Stimulated activated CD4-positive, alpha-beta T cell treated with anti-CD3 and anti-CD28 coated beads, Interleukin-4, amount 100 ng/mL, for 1 hour (primary cell): ENCODE measurements at places on chromosomes 16 and 17.

GRCh38 chr17:82915757-82916027, 75.9 kb upstream of the ZNF750 start:
- DNase-seq, result no peak

DNA sequence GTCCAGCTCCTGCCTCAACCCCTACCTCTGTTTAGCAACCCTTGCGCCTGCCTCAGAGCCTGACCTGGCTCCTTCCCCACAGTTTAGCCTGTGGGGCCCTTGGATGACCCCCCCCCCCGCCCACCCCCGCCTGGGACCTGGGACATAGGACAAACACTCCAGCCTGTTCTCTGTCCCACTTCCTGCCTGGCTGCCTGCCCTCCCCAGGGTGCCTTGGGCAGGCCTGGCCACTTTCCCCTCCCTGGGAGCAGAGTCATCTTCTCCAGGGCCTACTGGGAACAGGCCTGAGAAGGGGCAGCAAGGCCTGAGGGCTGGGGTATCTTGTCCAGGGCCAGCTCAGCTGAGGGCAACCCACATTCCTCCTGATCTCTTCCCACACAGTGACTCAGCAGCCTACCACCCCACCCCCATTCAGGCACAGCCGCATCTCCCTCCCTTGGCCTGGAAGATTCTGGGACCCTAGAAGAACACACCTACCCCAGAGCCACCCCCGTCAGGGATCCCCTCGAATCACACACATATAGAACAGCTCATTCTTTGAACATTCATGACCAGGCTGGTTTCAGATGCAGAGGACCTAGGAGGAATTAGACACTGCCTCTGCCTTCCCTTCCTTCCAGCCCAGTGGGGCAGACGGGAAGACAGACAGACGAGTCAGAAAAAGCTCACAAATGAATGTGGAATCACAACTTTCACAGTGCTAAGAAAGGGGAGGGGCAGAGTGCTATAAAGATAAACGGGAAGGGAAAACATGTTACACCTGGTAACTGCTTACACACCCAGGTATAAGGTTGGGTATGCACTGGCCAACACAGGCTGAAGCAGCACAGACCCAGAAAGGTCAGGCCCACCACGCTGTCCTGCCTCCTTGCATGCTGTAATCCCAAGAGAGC, 6.0 kb downstream of the FHOD1 start:
- no peak for DNase-seq

DNA sequence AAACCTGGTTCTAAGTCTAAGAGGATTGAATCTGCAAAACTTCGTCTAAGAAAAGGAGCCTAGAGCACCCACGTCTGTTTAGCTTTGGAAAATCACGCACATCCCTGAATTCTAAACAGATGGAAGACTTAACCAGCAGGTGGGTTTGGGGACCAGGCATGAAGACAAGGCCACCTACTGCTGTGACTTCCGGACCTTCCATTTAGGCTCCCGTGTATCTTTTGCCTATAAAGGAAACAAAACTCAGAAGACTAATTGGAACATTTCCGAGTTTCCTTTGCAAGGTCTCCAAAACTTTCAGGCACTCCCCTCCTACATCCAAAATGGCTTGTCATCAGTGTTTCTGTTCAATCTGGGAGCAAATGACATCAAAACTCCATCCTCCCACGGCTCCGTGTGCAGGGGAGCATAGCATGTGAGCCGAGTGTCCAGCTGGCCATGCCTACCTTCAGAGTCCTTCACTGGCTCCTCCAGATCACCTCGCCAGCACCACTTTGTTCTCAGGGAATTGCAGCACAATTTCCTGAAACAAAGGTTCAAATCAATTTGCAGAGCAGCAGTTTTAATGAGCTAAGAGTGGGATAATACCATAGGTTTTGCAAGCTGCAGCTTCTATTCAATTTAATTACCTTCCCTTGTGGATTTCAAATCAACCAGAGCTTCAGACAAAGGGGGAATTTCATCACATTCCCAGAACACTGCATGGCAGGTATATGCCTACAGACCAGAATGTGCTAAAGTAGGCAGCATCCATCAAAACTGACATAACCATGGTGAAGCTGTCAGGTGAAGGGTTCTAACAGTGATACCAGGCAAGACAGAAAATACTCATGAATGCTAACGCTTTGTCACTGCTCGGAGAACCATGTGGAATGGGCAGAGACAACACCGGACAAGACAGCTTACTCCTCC, 23.5 kb downstream of the CACNG1 start:
- DNase-seq, result no peak

DNA sequence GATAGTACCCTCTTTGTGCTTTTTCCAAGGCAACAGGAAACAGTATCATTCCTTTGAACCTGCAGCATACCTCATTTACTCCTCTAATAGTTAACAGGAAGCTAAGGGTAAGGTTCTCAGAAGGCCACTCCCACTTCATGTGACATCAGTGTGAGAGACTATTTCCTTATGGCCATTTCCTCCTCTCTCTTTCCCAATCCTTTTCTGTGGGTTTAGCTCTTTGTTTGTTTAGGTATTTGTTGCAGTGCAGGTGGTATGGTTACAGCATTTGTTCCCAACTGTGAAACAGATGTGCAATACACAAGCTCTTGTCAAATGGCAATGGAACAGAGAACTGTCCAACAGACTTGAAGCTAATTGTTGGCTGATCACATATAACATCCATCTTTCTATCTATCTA, 14.7 kb downstream of the TMC5 start:
- no peak for DNase-seq

- no peak for DNase-seq
Observed at GRCh38 chr17:20289984-20290383, 177.4 kb downstream of the LGALS9B start.

GRCh38 chr16:50210266-50211038, 55.9 kb upstream of the ADCY7 start:
- DNase-seq, result peak; percentile 62

GRCh38 chr16:72797621-72798020, 250.3 kb downstream of the ZFHX3 start:
- DNase-seq, result no peak

DNA sequence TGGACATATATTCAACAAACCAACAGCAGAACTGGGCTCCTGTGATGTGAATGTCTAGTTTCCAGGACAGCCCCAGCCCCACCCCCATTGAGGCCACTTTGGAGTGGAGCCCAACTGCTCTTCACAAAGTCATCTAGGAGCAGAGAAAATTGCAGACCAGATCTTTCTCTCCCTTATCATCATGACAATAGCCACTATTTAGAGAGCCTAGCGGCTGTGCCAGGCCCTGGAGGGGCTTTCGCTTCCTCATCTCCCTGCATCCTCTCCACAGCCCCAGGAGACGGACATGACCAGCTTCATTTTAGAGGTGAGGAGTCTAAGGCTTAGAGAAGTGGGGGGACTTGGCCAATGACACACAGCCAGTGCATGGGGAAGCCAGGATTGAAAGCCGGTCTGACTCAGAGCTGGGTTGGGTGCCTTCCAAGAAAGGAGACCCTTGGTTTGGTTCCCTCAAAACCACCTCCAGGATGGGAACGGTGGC, 1.4 kb downstream of the PRSS8 start:
- DNase-seq, result no peak

- DNase-seq, result no peak
Observed at GRCh38 chr17:1904273-1905182, 74.7 kb downstream of the RPA1 start.

DNA sequence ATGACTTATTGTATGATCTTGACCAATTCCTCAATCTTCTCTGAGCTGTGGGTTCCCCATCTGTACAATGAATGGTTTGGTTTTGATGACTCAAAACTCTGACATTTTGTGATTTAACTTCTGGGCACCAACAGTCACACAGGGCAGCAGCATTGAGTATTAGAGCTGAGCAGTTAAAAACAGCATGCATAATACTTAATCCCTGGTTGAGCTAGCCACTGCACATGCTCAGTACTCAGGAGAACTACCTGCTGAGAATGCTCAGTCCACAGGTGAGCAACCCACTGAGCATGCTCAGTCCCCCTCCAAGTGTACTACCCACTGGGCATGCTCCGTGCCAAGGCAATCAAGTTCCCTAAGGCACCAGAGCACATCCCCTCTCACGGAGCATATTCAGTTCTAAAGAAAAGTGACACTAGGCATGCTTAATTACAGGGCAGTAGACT, 68.7 kb downstream of the AIPL1 start:
- DNase-seq, result no peak

DNA sequence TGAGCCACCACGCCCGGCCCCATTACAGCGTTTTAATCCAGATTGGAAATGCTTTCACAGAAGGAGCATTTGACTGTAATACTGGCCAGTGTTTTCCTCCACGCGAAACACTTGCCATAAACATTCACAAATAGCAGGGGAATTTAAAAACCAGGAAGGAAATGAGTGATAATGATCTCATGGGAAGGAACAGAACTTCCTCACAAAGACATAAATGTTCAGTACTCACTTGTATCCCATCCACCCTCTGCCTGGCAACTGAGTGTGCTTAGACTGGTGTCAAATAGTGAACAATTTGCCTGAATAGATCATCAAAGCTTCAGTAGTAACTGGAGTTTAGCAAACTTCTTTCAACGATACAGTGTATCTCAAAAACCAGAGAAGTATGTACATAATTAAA, 54.1 kb downstream of the PSMD12 start:
- no peak for DNase-seq

DNA sequence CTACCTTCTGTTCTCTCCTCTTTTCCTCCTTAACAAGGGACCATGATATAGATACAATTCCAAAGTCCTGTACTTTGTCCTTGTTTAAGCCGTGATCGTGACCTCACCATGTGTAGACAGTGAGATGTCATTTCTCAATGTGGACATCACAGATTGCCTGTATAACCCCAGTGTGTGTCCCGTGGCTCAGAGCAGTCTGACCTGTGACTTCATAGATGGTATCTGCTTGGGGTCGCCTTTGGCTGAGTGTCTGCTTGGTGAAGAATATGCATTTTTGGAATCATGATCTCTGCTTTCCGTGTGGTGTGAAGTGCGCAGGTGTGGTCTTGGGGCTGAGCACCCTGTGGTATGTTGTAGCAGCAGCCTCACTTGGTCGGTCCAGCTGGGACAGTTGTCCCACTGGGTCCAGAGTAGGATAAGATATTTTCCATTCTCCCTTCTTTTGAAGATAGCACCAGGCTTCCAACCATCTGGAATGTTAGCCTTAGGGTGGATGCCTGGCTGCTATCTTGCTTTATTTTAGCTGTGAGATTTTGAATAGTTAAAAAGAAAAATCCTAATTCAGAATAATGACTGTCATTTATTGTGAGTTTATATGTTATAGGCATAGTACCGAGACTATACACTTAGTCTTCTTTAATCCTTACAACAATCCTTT, 13.4 kb downstream of the MSI2 start:
- DNase-seq, result no peak

DNA sequence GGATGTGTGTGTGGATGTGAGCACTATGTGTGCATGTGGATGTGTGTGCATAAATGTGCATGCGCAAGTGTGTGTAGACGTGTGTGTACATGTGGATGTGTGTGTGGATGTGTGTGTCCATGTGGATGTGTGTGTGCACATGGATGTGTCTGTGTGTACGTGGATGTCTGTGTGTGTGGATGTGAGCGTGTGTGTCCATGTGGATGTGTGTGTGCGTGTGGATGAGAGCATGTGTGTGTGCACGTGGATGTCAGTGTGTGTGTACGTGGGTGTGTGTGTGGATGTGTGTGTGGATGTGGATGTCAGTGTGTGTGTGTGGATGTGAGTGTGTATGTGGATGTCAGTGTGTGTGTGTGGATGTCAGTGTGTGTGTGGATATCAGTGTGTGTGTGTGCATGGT, 63.6 kb upstream of the DOC2B start:
- no peak for DNase-seq

DNA sequence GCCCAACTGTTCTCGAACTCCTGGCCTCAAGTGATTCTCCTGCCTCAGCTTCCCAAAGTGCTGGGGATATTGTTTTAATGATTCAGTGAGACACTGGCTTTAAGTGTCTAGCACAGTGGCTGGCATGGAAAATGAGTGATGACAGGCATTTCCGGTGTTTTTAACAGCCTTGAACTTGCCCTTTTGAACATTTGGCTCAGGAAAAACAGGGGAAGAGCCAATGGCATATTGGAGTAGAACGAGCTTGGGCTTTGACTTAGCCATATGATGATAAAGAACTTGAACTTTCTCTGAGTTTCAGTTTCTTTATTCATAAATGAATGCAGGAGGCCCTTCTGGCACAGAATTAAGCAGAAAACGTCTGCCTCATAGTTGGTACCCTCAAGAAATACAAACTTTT, 145.0 kb upstream of the HS3ST4 start:
- DNase-seq, result no peak

DNA sequence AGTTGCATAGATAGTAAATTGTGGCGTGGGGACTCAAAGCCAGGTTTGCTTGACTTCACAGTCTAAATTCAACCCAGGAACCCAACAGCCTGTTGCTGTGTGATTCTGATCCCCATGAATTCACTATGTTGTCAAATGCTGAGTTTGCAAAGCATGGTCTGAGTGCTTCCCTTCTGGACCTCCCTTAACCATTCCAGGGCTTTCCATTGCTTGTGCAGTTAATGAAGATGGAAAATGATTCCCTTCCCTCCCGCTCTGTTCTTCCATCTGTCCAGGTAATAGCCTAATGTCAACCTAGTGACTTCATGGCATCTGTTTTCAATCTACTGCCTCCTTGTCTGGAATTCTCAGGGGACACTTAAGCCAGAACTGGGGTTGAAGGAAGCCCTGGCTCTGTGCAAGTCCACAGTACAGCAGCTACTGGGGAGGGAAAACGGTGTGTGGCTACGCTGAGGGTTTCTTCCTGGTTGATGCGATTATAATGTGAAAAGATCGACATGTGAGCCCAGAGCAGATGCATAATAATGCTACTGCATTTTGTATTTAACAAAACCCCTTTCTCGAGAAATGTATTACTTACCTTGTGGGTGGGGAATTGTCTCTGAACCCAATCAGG, 206.7 kb downstream of the CDH13 start:
- no peak for DNase-seq
